Fibroblast of the aortic adventitia (primary cell): ENCODE measurements at places on chromosomes 1 and 21. TPM values are rescaled to one million over a fixed set of nuclear protein-coding genes. Genes with fewer than 3 reads are reported as not detected.

- peak; percentile 70 for DNase-seq
These were observed 2.2 kb downstream of the FBXO28 start for GRCh38 chr1:224116131-224116530.

- no peak for DNase-seq
These were observed 636 bp downstream of the WARS2 start for GRCh38 chr1:119139857-119140176.

- DNase-seq: no peak
These were observed 155.3 kb downstream of the CDC7 start for GRCh38 chr1:91655912-91656449.

GRCh38 chr1:178093951-178094738 lies at the start of gene RASAL2:
Gene RASAL2 (plus strand): TSS chr1:178094104. CDS start chr1:178094493, 389 bp downstream.
- DNase-seq: peak; percentile 43

GRCh38 chr1:31717341-31717740 lies 13.5 kb upstream of the COL16A1 start:
- DNase-seq: peak; percentile 41

DNA sequence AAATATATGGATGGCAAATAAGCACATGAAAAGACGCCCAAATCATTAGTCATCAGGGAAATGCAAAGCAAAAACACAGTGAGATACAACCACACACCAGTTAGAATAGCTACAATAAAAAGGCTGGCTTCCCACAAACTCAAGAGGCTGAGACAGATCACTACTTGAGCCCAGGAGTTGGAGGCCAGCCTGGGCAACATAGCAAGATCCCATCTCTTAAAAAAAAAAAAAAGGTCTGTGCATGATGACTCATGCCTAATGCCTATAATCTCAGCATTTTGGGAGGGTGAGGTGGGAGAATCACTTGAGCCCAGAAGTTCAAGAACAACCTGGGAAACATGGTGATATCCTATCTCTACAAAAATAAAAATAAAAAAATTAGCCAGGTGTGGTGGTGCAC lies 19.8 kb downstream of the LDLRAD1 start:
- no peak for DNase-seq

DNA sequence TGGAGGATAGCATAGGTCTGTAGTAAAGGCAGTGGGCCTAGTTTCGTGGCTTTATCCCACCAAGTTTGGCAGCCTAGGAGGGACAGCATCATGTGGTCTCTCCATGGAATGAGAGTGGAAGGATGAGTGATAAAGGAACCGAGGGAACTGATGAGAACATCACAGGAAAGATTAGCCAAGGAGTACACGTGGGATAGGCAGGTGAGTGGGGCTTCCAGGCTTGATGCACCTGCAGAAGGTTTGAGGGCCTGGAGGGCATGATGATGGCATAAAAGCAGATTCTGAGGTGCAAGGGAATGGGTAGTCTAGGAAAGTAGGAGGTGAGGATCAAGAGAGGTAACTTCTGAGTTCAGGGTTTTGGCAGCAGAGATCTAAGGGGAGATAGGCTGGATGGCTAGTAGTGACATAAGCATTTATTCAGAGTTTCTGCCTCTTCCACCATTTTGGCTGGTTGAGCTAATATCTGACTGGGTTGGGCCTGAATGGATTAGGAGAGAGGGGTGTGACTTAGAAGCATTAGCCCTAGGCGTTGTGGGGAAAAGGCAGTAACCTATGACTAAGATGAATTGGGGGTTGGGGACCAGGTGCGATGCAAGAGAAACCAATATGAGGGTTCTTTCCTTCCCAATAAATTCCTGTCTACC lies 9.1 kb downstream of the PTGFRN start:
- DNase-seq: no peak

DNA sequence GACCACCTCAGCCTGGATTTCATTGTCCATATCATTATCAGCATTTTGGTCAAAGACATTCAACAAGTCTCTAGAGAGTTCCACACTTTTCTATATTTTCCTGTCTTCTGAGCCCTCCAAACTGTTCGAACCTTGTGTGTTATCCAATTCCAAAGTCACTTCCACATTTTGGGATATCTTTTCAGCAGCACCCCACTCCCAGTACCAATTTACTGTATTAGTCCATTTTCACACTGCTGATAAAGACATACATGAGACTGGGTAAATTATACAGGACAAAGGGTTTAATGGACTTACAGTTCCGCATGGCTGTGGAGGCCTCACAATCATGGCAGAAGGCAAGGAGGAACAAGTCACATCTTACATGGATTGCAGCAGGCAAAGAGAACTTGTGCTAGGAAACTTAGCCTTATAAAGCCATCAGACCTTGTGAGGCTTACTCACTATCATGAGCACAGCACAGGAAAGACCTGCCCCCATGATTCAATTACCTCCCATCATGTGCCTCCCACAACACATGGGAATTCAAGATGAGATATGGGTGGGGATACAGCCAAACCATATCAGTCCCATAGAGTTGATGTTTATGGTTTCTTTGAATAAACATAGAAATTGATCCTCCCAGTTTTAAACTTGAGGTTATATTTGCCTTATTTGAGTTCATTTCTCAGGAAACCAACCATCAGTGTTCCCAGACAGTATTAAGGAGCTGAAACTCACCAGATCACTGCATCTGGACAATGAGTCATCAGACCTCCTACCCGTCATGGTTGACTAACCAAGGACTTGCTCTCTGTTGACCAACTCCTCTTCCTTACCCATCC lies 322.7 kb upstream of the DUSP10 start:
- DNase-seq: peak; percentile 60

GRCh38 chr1:14570514-14570913 lies 28.0 kb upstream of the KAZN start:
- peak; percentile 5 for DNase-seq

GRCh38 chr1:214471458-214471857 lies 79.9 kb downstream of the PTPN14 start:
- no peak for DNase-seq

DNA sequence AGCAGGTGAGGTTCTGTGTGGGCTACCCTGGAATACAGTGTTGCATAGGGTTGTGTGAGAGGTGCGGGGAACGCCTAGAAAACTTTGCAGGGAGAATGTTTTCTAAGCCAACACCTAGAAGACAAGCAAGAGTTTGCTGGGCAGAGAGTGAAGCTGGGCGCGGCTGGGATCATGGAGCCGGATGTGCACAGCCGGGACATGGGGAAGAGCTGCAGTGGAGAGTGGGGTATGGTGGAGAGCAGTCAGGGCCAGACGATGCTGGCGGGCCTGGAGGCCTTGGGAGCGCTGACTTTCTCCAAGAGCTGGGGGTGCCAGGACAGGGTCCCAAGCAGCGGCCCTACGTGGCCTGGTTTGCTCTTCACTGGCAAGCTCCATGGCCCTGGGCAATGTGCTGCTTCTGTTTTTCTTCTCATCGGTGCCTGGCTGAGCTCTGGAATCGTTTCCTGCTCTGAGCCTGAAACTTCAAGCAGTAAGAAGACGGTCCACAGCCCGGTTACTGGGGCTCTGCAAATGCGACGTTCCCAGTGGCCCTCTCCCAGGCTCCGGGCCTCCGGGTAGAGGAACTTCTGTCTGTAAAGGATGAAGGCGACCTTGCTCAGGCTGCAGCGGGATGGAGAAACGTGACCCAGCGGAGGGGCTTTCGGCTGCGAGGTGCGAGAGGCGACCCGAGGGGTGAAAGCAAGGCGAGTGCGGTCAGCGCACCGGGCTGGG lies 51.9 kb upstream of the CD34 start:
- DNase-seq: peak; percentile 61

GRCh38 chr21:18161841-18162240 lies 82.8 kb upstream of the CHODL start:
- DNase-seq: no peak

GRCh38 chr1:45340816-45341466 lies 701 bp upstream of the MUTYH start:
- peak; percentile 22 for DNase-seq

DNA sequence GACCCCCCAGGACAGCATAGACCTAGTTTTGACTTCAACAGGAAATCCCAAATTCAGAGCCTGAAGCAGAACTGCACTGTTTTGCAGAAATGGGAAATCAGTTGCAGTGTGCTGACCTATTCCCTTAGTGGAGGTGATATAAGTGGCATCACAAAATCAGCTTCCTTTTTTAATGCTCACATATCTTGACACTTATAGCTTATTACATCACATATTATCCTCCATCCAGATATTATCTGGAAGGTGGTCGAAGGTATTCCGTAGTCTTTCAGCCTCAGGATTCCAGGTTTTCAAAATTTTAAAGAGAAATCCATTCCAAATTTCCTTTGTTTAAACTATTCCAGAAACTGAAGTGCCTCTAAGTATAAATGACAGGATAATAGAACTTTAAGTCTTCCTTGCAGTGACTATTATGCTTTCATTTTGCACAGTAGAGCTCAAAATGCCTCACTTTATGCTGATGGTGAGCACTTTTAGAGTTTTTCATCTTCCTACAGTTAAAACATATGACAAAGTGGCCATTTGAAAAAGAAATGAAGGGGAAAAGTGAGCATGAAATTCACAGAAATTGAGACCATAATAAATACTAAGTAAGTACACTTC lies 106.4 kb upstream of the DPYD start:
- no peak for DNase-seq

The SLC1A7 gene
- 0.41 and 3.8 TPM in 2 replicates for total RNA-seq

The ILDR2 gene
- total RNA-seq: 0.09 and 0.25 TPM in 2 replicates

The VANGL2 gene
- total RNA-seq: not detected in 2 replicates

The OPRD1 gene
- total RNA-seq: not detected in 2 replicates

The FAM151A gene
- total RNA-seq: not detected in 2 replicates

The SLC6A9 gene
- total RNA-seq: 6.8 and 25.9 TPM in 2 replicates

The RGS1 gene
- not detected in 2 replicates for total RNA-seq

The ZSWIM5 gene
- 0.49 and 4.7 TPM in 2 replicates for total RNA-seq

The TDRKH gene
- total RNA-seq: 1.6 and 2.1 TPM in 2 replicates
